ENCODE measurements at places on chromosomes 16 and 17.

GRCh38 chr17:78637643-78638420 is 60.6 kb upstream of the DNAH17 start:
- DNase-seq: no peak

GRCh38 chr16:87735270-87736007 is 30.3 kb downstream of the KLHDC4 start:
- no peak for DNase-seq

DNA sequence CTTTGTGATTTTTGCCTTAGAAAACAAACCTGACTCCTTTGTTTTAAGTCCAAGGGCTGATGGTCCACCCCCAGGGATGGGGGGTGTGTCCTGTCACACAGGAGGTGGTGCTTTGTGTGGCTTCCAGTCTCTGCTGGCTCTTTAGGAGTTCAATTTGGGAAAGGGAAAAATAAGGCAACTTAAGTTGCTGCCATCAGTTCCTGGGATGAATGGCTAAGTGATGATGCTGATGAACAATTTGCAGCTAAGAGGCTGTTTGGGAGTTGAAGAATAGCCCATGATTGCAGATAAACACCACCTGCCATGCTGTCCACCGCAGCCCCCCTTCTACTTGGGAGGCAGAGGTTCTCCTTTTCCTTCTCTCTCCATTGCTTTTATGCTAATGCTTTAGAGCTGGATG is 40.2 kb downstream of the ARL4D start:
- DNase-seq: no peak

DNA sequence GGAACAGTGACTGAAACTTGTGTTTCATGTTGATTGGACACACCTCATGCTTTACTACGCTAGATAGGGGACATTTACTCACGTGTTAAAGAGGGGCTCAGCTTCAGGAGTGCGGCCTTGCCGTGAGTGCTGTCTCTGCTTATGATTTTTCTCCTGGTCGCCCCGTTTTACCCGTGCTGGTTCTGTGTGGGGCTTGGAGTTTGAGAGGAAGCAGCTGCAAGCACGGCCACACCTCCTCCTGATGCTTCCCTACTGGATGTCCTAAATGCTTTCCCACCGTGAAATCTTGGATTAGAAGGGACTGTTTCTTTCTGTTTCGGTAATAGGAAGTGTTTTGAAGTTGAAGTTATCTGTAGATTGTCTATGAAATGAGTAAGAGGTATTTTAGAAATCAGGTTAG is 54.0 kb upstream of the ZNF750 start:
- DNase-seq: no peak

DNA sequence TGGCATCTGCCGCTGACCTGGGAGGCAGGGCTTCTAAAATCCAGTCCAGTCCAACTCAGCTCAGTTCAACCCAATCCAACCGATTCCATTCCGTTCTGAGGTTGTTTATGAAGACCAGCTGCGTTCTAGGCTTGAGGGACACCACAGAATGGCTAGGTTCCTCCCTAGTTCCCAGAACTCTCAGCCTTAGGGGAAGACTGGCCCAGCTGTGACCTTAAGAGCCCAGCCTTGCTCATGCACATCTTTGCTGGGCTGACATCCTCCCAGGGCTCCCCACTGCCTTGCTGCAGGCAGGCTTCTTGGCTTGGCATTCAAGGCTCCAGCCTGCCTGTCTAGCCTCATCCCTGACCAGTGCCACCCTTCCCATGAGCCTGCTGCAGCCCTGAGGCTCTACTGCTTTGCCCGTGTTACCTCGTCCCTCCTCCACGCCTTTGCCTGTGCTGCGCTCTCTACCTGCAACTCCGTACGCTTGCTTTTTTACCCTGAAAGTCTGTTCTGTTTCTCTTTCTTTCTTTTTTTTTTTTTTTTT is 7.9 kb downstream of the SLC12A3 start:
- no peak for DNase-seq

GRCh38 chr16:86496262-86496928 is 13.9 kb upstream of the FOXF1 start:
- DNase-seq: no peak

- DNase-seq: no peak
These were observed 1.1 kb downstream of the RUNDC3A start for GRCh38 chr17:44309472-44309871.

- no peak for DNase-seq
These were observed 37.7 kb upstream of the IRF8 start for GRCh38 chr16:85861095-85861825.

DNA sequence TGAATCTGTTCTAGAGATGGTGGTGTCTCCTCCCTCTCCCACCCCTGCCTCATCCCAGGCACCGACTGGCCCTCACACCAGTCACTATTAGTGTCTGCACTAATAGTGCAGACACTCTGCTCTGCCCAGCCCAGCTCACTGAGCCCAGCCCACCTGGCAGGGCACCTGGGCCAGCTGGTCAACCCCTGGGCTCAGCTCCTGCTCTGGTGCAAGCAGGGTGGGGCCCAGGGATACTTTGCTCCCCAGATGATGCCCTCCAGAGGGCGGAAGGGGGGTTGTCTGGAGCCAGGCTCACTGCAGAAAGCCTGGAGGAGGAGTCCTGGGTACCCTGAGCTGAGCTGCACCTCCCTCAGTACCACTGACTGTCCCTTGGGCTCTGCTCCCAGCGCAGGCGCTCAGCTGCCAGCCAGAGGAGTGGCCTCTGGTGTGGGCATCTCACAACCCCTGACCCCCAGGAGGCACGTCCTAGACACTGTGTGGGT is 14.5 kb downstream of the RAB11FIP4 start:
- no peak for DNase-seq

- DNase-seq: no peak
These were observed 3.4 kb downstream of the SGCA start for GRCh38 chr17:50169121-50169764.

DNA sequence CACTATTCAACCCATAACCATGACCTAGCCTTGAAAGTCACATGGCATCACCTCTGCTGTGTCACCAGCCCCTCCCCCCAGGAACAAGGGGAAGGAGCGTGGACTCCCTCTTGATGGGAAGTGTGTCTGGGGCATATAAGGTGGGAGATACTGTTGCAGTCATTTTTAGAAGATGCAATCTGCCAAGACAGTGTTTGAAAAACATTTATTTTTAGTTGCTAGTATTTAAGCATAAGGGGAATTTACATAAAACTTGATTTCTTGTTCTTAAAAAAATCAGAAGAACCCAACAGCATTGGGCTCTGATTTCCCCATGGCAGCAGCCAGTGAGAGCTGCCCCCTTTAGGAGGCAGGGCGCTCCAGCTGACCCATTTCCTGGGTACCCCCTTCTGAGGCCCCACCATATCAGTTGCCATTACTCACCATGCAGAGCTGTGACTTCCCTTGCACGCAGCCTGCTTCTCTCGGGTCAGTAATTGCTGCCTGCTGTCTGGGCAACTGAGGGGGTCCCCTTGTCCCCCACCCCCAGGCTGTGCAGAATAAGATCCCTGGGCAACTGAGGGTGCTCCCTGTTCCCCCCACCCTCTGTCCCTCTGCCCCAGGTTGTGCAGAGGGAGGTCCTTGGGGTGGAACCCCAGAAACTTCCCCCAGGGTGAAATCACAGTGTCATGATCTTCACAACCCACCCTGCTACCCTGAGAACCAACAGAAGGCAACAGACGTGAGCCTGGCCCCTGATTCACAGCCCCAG is 11.8 kb upstream of the CDC42EP4 start:
- no peak for DNase-seq

GRCh38 chr17:12118617-12119016 is 97.9 kb downstream of the MAP2K4 start:
- no peak for DNase-seq

DNA sequence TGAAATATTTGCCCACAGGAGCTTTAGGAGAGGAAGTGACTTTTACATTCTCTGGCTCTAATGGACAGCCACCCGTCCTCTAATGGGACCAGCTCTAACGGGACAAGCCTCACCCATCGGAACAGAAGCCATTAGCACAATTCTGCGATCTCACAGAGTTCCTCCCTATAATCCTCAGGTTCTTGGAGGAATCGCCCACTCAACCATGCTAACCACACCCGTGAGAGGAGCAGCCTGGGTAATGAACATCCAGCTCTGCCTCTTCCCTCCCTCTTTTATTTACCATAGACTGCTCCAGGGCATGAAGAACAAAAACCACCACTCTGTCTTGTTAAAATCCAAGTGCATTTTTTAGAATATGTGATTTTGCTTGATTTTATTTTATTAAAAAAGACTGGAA is 6.8 kb downstream of the SLC35B1 start:
- DNase-seq: no peak

GRCh38 chr16:56849690-56850680 is 15.0 kb upstream of the SLC12A3 start:
- no peak for DNase-seq

DNA sequence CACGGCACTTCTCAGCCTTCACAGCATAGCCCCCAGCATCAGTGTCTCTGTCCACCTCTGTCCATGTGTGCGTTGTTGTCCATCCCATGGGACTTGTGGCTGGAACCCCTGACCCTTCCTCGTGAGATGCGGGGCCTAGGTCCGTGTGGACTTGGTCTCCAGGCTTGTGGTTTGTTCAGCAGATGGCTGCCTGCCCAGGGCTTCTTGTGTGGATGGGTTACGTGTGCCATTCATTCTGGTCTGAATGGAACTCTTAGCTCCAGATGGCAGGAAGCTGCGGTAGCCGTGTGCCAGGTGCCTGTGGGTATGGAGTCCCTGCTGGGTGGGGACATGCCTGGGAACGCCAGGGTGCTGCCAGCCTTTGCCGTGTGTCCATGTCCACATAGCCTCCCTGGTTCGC is 31.7 kb upstream of the NUDT16L1 start:
- no peak for DNase-seq

DNA sequence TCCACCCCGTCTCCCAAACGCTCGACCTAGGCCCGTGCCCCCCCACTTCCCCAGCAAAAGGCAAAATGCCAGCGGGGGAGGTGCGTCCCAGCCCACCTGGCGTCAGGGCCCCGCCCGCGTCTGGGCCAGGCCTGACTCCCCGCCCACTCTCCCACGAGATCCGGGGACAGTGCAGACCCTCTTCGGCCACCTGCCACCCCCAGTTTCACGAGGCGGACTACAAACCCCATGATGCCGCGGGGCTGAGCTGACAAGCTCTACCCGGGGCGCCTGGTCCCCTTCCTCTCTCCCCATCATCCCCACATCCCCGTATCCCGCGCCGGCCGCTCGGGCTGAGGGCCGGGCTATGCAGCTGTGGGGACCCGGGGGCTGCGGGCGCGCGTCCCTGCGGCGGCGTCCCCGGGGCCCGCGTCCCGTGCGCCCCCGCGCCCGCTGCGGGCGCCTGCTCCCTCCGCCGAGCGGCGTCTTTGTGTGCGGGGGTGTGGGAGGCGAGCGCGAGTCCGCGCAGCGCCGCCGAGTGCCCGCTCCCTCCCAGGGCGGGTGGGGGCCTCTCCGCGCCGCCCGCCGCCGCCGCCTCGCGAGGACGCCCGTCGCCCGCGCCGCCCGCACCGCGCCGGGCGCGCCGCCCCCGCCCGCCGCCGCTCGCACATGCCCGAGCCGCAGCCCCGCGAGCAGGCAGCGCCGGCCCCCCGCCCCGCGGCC is at the start of gene ANKRD13B:
TSS of gene ANKRD13B (plus strand) at position 283 of the 702 bp plus-strand sequence. CDS start 490 bp downstream, outside the sequence.
- no peak for DNase-seq

- no peak for DNase-seq
These were observed at the start of gene RAB37 for GRCh38 chr17:74736513-74737298. Gene RAB37, plus strand, starts transcription at chr17:74737256. Its CDS starts 17 bp downstream, at chr17:74737273.

GRCh38 chr17:72771734-72772133 is 320.8 kb downstream of the SLC39A11 start:
- no peak for DNase-seq

DNA sequence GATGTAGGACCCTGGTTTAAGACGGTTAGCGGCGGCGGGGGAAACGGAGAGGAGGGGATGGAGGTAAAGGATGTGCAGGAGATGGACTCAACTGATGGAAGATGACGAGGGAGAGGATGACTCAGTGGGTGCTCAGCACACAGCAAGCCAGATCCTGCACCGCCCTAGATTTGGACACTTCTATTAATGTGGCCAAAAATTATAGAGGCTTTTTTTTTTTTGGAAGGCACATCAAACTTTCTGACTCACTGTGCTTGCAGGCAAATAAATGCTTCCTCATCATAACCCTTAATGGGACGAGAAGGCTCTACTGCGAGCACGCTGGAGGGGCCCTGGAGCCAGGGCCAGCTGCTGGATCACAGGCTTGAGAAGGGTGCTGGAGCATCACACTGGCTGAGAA is 36.0 kb downstream of the RTN4RL1 start:
- DNase-seq: no peak

- DNase-seq: no peak
These were observed 17.0 kb downstream of the MAP1LC3B start for GRCh38 chr16:87409153-87409552.

DNA sequence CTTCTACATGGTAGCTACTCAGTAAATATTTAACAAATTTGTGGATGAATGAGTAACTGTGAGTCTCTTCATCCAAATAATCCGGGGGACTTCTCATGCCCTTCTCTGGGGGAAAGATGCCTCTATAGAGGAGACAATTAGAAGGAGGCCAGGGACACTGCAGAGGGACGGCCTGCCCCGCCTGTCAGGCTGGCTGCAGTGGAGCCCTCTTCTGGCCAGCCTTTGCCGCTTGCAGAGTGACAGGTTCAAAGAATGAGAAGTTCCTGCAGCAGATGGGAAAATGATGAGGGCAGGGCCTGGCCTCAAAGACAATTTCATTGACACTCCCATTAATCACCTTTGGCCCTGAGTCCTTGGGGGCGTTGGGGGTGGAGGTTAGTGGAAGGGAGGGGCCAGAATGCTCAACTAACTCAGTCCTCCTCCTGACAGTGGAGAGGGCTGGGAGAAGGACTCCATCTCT is 339.0 kb downstream of the MAF start:
- DNase-seq: no peak

DNA sequence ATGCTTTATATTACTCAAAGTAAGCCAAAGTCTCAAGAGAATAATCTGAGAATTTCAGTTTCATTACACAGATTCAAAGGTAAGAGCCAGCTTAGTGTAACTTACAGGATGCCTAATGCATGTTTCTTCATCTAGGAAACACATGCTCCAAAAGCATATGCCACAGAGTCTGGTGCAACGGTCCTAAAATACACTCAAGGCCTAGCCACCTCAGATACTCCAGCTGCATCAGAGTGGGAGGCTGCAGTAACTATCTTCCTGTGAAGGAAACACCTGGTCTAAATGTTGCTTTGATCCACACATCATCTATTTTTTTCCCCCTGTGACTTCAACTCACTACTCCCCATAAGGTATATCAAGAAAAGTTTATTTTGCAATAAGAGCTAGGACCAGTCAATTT is 51.6 kb upstream of the CORO6 start:
- peak; percentile 64 for DNase-seq
